ENCODE measurements at places on chromosomes 12 and 14.
A peak's percentile ranks its signal among the peaks of the same experiment; 100 is the strongest.

- DNase-seq = no peak
These were observed 117.2 kb downstream of the LRRK2 start for GRCh38 chr12:40342010-40342409.

DNA sequence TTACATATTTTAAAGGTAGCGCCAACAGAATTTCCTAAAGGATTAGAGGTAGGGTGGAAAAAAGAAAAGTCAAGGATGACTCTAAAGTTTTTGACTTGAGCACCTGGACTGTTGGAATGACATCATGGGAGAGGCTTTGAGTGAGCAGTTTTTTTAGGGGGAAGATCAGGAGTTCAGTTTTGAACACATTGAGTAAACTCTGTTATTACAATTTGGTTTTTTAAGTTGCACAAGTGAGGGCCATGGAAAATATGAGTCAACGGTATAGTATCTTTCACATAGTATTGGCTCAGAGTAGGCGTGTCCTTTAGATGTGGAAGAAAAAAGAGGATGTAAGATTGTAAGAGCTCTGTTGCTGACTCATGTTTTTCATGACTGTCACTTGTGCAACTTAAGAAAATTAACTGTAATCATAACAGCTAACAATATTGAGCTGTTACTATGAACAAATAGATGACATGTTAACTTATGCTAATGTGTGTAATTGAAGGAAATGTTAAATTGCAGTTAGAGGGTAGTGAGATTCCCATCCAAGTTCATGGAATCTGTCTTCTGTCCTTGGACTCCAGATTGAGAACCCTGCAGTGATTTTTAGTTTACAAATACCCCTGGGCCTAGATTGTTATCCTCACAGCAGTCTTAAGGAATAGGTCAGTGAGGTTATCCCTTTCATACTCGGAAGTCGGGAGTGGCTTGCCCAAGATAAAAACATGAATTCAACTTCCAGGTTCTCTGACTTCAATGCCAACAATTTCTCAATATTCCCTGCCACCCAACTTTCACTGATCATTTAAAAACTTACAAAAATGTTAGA is 48.2 kb upstream of the ATP2B1 start:
- DNase-seq = no peak

- DNase-seq = peak; percentile 13
These were observed 34.7 kb upstream of the FZD10 start for GRCh38 chr12:130127532-130127911.

- no peak for DNase-seq
These were observed 719.3 kb upstream of the TBX3 start for GRCh38 chr12:115403253-115403652.

- no peak for DNase-seq
These were observed 121.3 kb downstream of the SAMD4A start for GRCh38 chr14:54688229-54688628.

DNA sequence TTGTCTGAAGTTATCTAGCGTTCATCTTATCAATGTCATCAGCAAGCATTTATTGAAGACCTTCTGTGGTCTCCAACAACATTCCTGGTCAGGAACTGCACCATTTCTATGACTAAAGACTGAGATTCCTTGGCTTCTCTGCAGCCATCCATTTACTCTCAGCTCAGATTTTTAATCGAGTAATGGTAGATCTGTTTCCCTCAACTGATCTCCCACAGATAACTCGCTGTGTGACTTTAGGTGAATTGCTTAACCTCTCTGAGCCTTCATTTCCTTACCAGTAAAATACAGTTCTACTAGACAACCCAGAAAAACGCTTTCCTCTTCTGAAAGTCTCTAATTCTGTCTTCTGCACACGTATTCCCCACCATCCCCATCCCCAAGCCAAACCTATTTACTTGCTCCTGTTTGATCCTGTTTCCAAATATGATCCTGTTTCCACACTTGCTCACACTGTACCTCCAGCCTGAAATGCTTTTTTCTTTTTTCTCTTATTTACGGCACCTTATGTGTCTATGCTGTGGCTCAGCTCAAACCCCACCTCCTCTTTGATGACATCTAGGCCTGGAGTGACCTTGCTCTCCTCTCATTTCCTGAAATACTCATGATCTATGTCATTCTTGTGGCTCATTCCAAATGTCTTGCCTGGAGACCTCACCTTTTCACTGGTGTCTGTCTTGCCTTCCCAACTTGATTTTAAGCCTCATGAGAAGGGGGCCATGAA is 21.8 kb downstream of the PLXNC1 start:
- DNase-seq = no peak

- no peak for DNase-seq
These were observed 40.3 kb upstream of the MEG3 start for GRCh38 chr14:100785626-100786025.

- no peak for DNase-seq
These were observed 24.8 kb downstream of the LRRIQ1 start for GRCh38 chr12:85060916-85061315.

DNA sequence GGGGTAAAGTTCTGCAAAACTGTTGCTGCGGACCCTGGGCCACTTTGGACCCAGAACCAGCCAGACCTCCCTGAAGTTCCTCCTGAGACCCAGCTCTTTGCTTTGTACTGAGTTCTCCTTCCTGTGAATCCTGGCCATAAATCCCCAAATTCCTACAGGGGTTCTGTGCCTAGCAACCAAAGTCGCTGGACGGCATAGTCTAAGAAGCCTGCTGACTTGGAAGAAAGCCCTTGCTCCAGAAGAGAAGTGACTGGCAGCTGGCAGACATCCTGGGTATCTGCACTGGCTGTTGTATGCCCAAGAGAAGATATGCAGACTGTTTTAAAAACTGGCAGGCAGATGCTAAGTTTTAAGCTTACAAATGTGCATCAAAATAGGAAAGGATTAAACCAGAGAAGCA is 99.9 kb upstream of the SLC24A4 start:
- DNase-seq = no peak

DNA sequence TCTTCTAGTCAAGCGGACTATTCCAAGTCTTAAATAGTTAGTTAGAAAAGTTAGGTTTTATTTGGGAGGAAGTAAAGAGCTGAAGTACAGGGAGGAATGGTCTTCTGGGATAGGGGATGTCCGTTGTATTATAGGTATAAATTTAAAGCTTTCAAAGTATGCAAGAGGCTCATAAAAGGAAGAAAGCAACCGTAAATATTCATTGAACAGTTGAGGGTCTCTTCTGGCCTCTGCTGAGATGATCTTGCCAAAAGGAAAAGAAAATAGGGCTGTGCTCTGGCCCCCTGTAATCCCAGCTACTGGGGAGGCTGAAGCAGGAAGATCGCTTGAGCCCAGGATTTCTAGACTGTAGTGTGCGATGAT is 377 bp upstream of the TIMELESS start:
- DNase-seq = no peak

DNA sequence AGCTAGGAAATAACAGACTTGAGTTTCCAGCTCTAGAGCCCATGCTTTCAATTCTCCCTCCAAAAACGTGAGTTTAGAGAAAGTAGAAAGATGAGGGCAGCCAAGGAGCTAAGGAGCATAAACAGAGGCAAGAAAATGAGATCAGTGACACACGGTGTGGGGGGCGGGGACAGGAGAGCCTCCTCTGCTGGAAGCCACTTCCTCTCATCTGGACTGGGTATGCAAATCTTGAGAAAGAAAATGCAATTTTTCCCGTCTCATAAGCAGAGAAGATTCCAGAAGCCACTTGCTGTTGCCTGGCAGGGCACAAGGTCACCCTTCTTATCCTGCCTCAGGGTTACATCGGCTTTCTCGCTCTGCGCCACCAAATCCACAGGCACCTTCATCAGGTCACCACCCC is 6.0 kb downstream of the OR10P1 start:
- no peak for DNase-seq

DNA sequence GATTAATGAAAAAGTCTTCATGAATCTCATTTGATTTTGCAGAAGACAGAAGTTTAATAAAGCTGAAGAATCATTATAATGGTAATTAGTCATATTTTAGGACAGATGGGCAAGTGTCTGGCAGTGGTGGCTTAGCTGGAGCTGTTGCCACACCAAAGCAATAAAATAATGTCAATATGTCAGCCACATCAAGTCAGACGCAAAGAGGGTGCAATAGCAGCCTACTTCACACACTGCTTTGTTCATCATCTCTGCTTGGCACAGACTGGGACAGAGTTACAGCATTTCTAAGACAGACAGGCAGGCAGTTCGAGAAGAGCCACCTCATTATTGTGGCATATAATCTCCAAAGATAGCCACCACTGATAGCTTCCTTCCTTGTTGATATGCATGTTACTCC is 16.9 kb upstream of the KRR1 start:
- no peak for DNase-seq

DNA sequence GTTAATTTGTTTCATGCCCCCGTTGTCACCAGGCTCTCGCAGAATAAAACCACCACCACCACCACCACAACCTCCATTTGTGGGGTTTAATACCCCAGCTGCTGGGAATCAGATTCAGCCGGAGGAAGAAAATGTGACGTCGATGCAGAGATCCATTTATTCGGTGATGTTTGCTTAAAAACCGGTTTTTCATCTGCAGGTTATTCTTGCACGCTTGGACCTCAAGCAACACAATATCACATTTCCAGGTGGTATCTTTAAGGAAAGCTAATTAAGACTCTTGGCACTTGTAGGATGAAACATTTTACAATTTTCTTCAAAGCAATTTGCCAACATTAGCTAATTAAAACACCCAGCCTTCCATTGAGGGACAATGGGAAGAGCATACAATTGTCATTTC is 39.8 kb downstream of the SPRING1 start:
- DNase-seq = no peak

DNA sequence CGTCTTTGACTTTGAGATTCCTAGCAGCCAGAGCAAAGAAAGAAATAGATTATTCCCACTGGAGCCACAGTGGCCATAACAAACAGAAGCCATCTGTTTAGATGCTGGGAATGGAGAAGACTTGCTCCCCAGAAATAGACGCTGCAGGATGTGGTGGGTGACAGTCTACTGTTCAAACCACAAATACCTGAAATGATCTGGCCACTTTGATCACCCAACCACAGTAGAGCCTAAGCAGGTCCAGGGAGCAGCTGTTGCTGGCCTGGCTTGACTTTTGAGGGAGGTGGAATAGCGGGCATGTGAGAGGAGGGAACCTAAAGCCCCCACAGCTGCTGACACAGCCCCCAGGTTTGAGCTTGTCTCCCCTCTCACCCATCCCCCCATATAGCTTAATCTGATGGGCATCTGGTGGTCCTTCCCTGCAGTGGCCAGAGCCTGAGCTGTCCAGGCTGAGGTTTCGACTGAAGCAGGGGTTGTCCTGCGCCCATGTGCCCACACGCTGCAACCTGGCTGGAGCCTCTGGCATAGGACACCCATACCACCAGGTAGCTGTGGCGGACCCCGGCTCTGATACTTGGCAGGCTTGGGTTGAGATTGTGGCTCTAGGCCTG is 38.7 kb downstream of the SH2B3 start:
- no peak for DNase-seq

DNA sequence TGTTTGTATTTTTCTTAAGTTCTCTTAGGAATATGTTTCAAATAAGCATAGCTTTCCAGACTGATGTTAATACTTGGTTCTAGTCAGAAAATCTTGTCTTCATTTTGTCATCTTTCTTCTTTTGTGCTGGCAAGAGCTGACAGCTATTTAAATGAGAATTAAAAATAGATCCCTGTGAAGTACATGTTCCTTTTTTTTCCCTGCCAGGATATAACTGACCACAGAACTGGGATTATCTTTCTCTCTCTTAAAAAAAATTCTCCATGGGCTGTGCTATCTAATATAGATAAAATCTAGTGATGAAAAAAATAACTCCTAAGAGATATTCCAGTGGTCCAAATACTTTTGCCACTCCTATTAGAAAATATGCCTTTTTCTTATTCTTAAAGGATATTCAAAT is 163.4 kb downstream of the AKAP6 start:
- no peak for DNase-seq

DNA sequence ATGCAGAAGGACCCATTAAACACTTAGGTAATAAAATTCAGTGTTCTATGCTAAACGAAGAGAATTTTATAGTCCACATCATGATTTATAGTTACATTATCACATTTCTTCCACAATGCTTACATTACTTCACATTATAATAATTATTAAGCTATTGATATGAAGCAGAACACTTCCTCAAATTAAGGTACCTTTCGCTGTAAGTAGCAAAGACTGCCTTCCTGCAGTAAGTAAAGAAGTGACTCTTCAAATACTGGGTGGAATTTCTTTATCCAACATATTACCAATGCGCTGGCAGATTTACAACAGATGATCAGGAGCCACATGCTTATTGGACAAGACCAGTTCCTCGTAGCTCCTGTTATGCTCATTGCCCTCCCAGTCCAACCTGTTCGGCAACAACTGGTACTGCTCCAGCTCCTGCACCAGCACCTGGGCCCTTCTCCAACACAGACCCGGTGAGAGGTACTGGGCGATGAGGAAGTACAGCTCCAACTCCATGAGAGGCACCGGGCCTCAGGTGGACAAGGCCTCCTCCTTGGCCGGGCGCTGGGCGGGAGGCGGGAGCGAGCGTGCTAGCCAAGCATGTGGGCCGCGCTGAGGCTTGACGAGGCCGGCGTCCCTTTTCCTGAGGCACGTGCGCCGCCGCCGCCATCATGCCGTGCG is 210.7 kb upstream of the ATP2B1 start:
- no peak for DNase-seq

DNA sequence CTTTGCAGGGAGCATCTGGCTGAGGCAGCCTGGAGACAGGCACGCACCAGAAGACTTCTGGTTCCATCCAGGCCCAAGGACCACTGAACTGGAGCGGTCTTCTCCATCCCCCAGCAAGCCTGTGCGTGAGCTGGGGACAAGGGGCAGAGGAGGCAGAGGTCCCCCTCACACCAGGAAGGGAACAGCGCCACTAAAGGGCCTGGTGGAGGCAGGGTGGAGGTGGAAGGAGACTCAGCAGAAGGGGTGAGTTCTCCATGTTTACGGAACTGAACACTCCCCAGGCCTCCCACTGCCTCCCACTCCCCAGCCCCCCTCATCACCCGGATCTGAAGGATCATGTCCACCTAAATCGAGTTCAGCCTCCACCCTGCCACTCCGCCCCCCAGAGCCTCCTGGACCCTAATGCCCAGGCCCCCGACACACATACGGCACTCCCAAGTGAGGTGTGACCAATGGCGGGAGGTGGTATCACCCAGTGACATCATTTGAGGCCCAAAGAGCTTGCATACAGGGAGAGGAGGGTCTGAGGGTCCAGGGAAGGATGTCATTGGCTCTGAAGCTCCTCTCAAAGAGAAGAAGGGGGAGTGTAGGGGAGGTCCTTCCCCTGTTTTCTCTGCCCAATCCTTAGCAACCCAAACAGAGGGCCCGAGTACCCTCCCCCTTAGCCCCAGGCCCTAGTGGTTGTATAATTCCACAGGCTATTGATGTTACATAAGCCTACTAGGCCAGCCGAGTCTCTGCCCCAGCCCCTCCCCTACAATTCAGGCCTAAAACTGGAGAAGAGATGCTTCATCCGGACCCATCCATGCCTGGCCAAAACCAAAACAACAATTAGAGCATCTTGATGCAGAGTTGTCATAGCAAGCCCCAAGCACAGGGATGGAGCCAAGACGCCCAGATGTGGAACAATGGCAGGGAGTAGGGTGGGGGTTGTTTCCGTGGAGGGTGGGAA is 1.0 kb downstream of the FAIM2 start:
- no peak for DNase-seq

Data from SK-MEL-5 (cell line).